ENCODE measurements at places on chromosomes 16 and 17.

GRCh38 chr16:81831722-81832126 is 52.6 kb downstream of the PLCG2 start:
- no peak for DNase-seq

GRCh38 chr16:51155199-51155607 is 4.1 kb upstream of the SALL1 start:
- no peak for DNase-seq

DNA sequence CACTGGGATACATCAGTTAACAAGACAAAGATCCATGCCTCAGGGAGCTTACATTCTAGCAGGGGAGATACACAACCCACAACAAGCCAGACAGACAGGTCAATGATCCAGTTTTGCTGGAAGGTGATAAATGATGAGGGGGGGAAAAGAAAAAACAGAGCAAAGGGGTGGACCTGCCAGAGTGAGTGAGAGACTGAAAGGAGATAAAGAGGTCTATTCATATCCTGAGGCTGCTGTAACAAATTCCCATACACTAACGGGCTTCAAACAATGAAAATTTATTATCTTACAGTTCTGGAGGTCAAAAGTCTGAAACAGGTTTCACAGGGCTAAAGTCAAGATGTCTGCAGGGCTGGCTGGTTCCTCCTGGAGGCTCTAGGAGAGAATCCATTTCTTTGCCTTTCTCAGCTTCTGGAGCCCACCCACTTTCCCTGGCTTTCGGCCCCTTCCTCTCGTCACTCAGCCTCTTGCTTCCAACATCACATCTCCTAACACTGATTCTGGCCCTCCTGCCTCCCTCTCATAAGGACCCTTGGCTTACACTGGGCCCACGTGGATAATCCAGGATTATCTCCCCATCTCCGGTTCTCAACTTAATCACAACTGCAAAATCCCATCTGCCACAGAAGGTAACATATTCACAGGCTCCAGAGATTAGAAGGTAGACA is 81.5 kb downstream of the GAS7 start:
- DNase-seq = no peak

DNA sequence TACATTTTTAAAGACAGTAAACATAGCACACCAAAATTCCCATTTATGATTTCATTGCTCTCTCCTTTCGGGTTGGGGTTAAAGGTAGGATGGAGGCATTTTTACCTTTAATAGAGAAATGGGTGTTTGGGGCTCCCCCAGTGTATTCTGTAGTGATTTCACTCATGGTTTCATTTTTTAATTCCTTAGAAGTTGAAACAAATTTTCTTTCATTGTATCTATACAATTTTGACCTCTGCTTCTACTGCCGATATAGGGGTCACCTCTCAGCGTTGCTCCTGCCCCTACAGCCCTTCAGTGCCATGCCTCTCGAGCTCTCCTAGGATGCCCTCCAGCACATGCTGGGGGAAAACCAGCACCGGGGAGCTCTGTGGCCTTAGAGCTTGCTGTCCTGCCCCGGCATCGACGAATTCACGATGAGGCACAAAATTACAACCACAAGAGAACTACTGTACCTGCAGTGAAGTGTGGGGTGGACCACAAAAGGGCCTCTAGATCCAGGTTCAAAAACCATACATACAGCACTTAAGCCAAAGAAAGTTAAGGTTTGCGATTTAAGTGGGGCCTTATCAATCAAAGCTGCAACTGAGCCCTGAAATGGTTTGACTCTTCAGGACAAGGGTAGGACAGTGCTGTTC is 39.3 kb downstream of the LITAFD start:
- no peak for DNase-seq

GRCh38 chr16:30457743-30458560 is 12.3 kb upstream of the SEPHS2 start:
- no peak for DNase-seq

- DNase-seq = no peak
Measured at GRCh38 chr16:77037696-77038347, 153.2 kb upstream of the MON1B start.

- no peak for DNase-seq
Measured at GRCh38 chr16:24754543-24754942, 25.1 kb downstream of the TNRC6A start.

- no peak for DNase-seq
Measured at GRCh38 chr17:51372345-51373004, 112.1 kb downstream of the UTP18 start.

GRCh38 chr16:85978291-85978775 is 79.4 kb downstream of the IRF8 start:
- DNase-seq = no peak

DNA sequence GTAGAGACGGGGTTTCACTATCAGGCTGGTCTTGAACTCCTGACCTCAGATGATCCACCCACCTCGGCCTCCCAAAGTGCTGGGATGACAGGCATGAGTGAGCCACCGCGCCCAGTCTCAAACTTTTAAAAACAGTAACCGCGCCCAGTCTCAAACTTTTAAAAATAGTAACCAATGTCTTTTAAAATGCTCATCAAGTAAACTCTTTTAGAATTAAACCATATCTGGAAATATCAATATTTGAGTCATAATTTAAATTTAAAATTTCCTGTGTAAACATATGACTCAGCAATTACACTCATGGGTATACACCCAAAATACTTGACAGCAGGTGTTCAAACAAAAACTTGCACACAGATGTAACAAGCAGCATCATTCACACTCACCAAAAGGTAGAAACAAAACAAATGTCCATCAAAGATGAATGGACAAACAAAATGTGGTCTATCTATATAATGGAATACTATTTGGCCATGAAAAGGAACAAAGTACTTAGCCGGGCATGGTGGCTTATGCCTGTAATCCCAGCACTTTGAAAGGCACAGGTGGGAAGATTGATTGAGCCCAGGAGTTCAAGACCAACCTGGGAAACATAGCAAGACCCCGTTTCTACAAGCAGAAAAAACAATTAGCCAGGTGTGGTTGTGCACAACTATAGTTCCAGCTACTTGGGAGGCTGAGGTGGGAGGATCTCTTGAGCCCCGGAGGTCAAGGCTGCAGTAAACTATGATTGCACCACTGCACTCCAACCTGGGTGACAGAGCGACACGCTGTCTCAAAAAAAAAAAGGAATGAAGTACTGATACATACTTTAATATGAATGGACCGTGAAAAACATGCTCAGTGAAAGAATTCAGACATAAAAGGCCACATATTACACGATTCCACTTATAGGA is 20.2 kb downstream of the ENPP7 start:
- no peak for DNase-seq

DNA sequence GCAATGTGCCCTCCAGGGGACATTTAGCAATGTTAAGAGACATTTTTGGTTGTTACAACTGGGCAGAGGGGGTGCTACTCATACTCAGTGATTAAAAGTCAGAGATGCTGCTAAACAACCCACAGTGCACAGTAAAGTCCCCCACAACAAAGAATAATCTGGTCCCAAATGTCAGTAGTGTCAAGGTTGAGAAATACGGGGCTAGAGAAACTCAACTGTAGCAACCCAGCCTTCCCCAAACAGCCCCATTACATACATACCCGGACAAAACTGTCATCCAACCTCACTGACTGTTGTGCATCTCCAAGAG is 20.4 kb downstream of the DNAJC7 start:
- DNase-seq = no peak

DNA sequence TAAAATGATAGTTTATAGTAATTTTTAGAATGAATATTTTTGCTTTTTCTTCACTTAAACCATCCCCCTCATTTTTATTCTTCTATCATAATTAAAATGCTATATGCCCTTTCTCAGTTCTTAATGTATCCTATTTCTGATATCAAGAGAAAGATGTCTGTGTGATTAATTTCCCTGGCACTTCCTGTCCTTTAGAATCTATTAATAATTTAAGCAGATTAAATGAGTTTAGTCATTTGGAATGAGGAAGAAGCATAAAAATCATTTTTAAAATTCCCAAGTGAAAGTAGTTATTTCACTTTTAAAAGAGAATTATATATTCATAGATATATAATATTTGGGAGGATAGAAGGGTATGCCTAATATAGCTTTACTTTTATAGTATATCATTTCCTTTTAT is 27.8 kb upstream of the CDR2 start:
- no peak for DNase-seq

GRCh38 chr17:8791910-8792270 is 7.3 kb downstream of the MFSD6L start:
- DNase-seq = no peak

DNA sequence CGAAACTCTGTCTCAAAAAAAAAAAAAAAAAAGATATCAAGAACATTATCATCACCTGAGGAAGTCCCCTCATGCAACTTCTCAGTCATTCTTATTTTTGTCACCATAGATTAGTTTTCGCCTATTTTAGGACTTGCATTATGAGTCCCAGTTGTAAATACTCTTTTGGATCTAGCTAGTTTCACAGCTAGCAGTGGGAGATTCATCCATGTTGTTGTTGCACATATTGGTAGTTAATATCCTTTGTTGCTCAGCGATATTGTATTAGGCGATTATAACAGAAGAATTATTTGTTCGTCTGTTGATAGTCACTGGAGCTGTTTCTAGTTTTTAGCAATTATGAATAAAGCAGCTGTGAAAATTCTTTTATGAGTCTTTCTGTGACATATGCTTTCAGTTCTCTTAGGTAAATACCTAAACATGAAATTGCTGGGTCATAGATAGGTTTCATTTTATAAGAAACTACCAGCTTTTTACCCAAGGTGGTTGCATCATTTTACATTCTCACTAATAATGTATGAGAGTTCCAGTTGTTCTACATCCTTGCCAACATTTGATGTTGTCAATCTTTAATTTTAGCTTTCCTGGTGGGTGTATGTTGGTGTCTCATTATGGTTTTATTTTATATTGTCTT is 40.7 kb upstream of the MAP3K14 start:
- no peak for DNase-seq

DNA sequence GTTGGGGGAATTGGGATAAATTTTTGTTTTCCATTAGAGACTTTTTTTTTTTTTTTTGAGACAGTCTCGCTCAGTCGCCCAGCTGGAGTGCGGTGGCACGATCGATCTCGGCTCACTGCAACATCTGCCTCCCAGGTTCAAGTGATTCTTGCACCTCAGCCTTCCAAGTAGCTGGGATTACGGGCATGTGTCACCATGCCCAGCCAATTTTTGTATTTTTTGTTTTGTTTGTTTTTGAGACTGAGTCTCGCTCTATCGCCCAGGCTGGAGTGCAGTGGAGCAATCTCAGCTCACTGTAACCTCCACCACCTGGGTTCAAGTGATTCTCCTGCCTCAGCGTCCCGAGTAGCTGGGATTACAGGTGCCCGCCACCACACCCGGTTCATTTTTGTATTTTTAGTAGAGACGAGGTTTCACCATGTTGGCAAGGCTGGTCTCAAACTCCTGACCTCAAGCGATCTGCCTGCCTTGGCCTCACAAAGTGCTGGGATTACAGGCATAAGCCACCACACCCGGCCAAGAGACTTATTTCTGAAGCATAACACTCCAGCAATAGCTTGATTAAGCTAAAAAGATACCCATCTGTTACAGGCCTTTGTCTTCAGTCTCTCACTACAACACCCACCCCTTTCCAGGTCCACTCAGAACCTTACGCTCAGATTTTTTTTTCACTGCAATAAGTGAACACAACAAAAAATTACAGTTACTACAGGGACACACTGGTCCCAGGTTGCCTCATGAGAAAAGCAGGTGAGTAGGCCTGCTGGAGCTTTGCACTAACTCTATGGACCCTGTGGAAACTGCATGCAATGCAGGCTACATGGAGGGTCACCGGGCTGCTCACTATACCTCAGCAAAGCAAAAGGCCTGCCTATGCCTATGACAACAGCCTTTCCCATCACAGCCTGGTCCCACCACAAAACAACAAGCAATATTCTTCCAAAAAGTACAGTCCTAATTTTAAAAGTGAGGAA is 34.6 kb downstream of the KANSL1 start:
- DNase-seq = no peak

- no peak for DNase-seq
Measured at GRCh38 chr16:11481987-11482386, 104.7 kb downstream of the LITAF start.

DNA sequence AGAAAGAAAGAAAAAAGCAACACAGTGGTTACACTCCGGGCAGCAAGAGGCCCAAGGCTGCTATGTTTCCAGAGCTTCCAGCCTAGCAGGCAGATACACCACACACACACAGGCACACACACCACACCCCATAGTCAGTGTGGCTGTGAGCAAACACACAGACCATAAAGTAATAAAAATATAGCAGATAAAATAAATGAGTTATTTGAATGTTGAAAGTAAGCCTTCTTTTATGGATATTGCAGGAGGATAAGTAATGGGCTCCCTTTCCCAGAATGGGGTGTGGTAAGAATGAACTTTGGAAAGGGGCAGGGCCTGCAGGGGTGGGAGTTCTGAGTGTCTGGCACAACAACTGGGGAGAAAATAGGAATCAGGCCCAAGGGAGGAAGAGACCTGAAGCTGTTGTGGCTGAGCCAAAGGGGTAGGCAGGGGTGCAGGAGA is 4.8 kb upstream of the CDK5RAP3 start:
- DNase-seq = no peak

DNA sequence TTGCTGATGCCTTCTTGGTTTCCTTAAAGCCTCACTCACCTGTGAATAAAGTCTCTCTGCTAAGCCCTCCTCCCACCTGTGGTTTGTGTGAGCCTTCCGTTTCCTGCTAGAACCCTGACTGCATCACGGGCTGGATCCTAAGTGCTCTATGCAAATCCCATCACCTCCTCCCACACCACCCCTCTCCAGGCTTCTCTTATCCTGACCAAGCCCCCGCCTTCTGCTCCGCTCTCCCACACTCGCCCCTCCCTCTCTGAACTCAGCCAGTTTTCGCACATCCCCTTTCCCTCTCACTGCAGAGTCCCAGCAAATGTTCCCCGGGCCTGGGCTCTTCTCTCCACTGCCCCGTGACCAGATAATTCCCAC is 51.8 kb downstream of the PIMREG start:
- no peak for DNase-seq

DNA sequence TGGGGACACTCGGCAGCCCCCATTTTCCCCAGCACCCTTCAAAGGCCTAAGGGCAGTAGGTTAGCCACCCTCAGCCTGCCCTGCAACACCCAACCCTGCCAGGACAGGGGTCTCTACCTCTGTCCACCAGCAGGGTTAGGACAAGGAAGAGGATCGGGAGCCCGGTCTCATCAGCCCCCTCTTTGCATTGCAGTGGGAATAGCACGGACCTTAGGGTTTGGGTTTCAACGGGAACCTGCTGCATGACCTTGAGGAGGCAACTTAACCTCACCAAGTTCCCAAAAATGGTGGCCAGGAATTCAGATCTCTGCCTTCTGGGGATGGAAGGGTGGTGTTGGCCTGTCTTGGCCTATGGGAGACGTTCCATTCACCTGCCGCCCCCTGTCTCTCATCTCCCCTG is 20.2 kb upstream of the SPPL2C start:
- no peak for DNase-seq

GRCh38 chr17:7346761-7347614 is 5.0 kb upstream of the KCTD11 start:
- no peak for DNase-seq

DNA sequence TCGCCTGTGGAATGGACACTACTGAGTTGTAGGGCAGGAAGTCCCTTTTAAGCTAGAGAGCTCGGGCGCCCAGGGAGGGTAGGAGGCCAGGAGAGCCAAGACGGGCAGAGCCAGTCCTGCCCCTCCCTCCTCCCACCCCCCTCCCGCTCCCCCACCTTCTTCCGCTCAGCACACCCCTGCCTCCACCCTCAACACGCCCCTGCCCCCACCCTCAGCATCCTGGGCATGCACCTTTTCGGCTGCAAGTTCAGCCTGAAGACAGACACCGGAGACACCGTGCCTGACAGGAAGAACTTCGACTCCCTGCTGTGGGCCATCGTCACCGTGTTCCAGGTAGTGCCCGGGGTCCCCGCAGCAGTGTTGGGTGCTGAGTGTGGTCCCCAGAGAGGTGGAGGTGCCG is 18.3 kb downstream of the TPSG1 start:
- no peak for DNase-seq

All from stimulated activated CD4-positive, alpha-beta T cell treated with anti-CD3 and anti-CD28 coated beads, TNF-alpha, amount 100 ng/mL, for 24 hours (primary cell).